ENCODE measurements at places on chromosomes 2 and 18.

DNA sequence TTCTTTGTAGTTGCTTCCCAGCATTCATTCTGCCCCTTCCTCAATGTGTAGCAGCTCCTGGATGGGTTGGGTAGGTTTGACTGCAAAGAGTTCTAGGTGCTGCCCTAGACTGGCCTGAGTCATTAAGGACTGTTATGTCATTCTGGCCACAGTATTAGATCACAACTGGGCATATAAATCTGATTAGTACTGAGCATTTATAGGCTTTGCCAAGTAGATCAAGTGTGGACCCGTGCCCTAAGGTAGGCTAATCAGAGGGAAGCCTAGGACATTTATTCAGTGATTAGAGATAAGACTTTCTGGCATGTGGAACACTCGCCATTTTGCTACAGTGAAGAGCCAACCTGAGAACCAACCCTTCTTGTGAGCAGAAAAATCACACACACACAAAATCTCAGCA lies 2.7 kb downstream of the KATNAL2 start:
- no peak for DNase-seq

DNA sequence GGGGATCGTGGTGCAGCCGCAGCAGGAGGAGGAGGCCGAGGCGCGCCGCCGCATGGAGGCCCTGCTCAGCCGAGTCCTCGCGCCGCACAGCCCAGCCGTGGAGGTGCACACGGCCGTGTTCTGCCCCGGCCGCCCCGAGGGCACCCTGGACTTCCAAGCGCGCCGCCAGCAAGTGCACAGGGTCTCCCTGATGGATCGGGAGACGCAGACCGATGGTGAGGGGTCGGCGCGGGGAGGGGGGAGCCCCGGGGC lies 5.1 kb upstream of the SPATA3 start:
- no peak for DNase-seq

DNA sequence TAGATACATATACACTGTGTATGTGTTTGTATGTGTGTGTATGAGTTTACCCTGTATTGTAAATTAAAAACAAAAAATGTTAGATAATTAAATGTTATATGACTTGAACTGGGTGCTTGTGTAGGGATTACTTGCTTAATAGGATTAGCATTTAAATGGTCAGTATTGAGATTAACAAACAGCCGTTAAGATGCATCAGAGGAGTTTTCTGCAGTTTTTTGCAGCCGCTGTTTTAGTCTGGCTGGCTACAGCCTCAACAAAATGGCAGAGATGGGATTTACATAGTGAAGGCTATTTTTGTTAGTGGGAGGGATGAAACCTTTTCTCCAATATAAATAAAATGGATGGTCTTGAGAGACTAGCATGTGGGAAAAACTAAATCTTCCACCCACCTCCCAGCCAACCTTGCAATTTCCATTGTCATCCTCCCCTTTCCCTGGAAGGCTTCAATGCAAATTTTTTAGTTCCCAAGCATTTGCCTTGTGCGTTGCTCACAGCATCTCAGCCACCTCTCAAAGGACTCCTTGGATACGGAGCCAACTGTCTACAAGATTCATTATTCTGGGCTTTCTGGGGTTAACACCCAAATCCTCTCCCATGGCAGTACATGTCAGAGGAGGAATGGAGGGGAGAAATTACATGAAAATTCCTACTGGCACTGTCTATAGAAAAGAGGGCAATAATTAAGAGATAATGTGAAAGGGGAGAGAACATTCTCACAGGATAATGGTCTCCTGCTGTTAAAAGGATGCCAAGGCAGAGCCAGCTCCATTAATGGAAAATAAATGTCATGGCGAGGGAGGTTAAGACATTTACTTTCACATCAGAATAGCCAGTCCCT lies 351.9 kb downstream of the CDH2 start:
- DNase-seq, result no peak

- DNase-seq, result no peak
Observed at GRCh38 chr2:136301006-136301405, 183.1 kb upstream of the CXCR4 start.

DNA sequence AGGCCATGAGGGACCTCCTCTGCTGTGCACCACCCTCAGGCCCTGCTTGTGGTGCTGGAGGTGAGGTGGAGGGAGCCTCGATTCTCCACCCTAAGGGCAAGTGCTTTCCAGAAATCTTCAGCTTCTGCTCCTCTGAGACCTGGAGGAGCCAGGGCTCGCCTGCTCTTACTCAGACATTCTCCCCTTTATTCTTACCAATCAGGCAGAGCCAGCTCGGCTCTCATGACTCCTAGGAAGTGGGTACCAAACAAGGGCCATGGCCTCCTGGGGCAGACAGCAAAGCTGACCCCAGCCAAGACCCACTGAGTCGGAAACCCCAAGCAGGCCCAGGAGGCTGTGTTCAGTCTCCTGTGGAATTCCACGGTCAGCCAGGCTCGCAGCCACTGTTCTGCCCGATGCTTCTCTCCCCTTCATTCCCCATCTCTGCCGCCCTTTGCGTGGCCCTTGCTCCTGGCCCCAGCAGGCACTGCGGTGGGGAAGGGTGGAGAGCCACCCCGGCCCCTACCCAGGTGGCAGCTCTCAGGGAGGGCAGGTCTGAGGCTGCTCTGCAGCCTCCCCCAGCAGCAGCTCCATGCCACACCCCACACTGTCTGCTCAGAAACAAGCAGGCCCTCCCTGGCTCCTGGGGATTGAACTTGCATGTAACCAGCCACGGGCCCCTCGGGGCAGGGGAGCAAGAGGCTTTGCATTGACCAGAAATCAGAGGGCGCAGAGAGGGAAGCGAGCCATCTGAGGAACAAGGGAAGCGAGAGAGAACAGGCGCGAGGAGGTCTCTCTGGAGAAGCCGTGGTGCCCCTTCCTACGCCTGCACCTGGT lies 24.0 kb downstream of the HS1BP3 start:
- DNase-seq, result no peak

GRCh38 chr18:79632765-79633164 lies 46.8 kb upstream of the CTDP1 start:
- DNase-seq, result no peak

GRCh38 chr2:64748561-64748960 lies 94.8 kb upstream of the SERTAD2 start:
- no peak for DNase-seq

- no peak for DNase-seq
Observed at GRCh38 chr2:121132054-121132761, 152.8 kb downstream of the TFCP2L1 start.

- no peak for DNase-seq
Observed at GRCh38 chr2:171523088-171524017, 1.1 kb downstream of the CYBRD1 start.

DNA sequence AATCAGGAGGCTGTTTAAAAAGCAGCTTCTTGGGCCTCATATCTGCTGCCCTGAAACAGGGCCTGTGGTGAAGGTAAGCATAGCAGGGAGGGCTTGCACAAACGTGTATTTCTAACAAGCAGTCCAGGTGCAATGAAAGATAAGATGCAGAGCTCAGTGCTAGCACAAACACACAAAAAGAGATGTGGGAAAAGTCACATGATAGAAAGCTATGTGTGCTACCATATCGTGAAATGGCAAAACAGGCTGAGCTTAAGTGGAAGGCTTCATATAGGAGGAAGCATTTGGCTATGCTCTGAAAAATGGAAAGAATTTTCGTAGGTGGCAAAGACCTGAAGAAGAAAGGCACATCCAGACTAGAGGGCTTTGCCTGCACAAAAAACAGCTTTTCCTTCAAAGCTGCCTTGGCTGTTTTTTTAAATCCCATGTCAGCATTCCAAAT lies 10.2 kb downstream of the RSAD2 start:
- no peak for DNase-seq

DNA sequence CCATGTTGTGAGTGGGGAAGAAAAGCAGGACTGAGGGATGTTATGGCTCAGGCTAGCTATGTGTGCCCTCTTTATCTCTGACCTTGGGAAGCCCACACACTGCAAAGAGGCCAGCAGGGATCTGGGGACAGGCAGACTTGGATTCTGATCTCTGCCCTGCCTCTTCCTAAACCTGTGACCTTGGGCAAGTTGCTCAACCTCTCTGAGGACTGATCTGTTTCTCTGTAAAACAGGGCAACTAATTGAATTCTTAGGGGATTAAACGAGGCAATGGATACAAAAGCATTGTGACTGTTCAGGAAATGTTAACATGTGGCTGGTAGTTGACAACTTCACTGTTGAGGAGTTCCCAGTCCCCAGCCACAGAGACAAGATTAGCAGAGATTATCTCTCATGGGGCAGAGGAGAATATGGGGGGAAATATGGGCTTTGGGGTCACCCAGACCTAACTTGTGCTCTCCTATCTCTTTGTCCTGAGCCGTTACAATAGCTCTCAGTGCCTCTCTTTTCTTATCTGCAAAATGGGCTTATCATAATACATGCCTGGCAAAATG lies 184.7 kb upstream of the GLI2 start:
- DNase-seq, result no peak

- DNase-seq, result no peak
Observed at GRCh38 chr2:65746931-65747675, 314.7 kb upstream of the SPRED2 start.

DNA sequence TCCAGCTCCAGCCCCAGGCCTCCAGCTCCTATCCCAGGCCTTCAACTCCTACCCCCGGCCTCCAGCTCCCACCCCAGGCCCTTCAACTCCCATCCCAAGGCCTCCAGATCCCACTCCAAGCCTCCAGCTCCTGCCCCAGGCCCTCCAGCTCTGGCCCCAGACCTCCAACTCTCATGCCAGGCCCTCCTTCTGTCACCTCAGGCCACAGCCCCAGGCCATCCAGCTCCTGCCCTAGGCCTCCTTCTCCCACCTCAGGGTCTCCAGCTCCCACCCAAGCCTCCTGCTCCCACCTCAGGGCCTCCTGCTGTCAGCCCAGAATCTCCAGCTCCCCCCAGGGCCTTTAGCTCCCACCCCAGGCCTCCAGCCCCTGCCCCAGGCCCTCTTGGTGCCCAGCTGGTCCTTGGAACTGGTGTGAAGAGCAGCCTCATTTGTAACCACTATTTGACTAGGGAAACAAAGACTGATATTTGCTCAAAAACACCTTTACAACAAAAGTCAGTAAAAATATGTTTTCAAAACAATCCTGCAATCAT lies 67.8 kb upstream of the SALL3 start:
- DNase-seq, result no peak

DNA sequence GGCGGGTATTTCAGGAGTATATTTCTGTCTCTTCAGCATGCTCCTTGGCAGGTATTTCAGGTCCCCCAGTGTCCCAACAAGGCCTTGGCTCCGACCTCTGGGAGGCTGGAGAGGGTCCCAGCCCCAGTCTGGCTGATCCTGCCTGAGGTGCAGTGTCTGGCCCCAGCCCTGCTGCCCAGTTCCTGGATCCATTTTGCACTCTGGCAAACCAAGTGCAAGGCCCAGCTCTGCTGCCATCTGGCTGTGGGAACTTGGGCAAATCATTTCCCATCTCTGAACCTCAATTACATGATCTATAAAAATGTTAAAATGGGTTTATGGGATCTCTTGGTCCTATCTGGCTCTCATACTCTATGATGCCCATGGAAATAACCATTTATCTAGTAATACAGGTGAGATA lies 63.6 kb downstream of the ZBTB7C start:
- no peak for DNase-seq

- no peak for DNase-seq
Observed at GRCh38 chr2:119126650-119127049, 31.9 kb downstream of the C1QL2 start.

DNA sequence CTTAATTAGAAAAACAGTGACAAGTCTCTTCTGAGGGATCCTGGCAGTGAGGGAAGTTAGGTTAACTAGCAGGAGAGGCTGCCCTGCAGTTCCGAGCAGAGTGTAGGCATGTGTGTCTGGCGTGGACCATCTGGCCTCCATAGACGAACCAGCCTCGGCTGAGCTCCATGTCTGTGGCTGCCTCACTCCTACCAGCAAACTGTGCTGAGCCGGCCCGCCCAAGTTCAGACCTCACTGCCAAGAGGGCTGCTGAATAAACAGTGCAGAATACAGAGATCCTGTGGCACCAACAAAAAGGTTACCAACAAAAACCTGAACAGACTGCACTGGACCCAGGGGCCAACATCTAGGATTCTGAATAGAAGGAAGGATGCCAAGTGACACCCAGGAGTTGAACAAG lies 27.3 kb downstream of the INO80C start:
- DNase-seq, result no peak

DNA sequence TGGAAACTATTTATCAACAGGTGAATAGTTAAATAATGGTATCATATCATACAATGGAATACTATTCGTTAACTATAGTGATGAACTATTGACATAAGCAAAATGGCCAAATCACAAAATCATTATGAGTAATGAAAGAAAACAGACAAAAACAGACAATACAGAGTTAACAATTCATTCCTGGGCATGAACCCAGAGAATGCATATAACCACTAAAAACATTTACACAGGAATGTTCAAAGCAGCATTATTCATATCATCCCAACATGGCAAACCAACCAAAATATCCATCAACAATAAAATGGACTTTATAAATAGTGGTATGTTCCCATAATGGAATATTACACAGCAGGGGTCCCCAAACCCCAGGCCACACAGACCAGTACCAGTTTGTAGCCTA lies 131.2 kb upstream of the CYP1B1 start:
- DNase-seq, result no peak

DNA sequence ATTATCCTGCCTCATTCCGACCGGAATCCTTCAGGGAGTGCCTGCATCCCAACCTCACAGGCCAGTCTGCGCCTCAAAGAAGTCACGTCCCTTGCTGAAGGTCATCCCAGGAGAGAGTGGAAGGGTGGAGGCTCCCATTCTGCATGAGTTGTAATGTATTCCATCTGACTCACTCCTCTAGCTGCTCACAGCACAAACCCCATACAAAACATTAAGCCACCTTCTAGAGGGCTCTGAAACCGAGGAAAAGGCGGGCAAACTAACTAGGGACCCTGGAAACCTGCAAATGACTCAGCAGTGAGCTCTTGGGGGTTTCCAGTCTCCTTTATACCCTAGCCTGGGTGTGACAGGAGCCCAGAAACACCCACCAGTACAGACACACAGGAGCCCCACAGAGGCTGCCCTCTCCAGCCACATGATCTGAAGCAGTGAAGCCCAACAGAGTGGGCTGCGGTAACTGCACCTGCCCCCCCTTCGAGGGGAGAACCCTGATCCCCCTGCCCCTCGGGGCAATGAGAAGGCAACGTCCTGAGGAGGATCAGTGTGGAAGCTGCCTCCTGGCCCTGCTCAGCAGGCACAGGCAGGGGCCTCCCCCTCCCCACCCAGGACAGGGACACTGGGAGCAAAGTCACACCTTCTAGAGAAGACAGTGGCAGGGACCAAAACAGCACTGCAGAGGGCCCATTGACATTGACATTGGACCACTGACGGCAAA lies 69.3 kb upstream of the SNTG2 start:
- no peak for DNase-seq

DNA sequence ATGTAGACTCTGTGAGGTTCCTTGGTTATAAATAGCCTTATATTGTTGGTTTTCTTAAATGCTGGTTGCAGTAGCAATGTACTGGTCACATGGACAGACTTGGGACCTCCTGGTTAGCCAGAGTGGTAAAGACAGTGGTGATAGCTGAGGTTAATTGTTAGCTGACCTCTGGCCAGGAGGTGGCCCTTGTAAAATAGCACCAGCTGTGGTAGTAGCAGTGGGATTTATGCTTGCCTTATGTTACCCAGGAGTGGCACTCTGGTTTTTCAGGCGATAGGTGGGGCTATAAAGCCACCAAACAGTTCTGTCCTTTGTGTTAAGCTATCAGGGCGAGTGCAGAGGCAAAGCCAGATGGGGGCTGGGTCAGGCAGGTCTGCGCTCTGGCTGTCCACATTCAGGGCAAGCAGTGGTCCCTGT lies 94.8 kb upstream of the SRD5A2 start:
- DNase-seq, result no peak

- DNase-seq, result no peak
Observed at GRCh38 chr2:219172231-219173154, 2.7 kb upstream of the SLC23A3 start.

- DNase-seq, result no peak
Observed at GRCh38 chr18:50013363-50014138, 181.4 kb downstream of the MYO5B start.

GRCh38 chr2:119520696-119521432 lies 3.4 kb downstream of the SCTR start:
- no peak for DNase-seq
